Stimulated activated CD8-positive, alpha-beta memory T cell treated with anti-CD3 and anti-CD28 coated beads, Interleukin-7, amount 100 ng/mL, for 48 hours (primary cell): ENCODE measurements at places on chromosomes 3 and 15.

DNA sequence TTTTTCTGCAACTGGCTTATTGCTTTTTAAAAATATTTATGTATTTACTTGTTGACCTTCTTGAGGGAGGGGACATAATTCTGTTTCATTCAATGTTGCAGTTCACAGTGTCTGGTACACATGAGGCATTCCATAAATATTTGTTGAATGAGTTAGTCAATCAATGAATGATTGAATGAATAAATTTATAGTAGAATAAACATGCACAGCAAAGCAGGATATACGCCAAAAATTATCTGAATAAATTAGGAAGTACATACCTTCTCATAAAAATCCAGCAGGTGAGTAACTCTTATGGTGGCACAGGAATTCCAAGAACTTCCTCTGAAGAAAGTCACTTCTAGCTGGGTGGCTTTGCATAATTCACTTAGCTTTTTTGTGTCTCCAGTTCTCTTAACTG, 469.4 kb upstream of the ATP11B start:
- no peak for DNase-seq

DNA sequence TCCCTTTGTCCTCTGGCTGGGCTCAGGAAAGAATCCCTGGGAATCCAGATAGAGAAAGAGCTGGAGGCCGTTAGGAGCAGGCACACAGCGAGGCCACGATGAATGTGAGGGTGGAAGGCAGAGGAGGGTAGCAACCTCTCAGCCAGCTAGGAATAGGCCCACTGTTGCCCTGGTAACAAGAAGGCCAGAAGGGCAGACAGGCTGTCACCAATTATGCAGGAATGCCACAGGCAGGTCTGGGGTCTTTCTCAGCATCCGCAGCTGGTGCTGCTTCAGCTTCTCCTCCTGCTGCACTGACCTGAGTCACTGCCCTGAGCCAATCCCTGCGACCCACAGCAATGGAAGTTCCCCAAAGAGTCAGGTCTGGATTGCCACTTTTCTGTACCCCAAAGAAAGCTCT, 62.8 kb upstream of the C3orf80 start:
- DNase-seq: no peak

DNA sequence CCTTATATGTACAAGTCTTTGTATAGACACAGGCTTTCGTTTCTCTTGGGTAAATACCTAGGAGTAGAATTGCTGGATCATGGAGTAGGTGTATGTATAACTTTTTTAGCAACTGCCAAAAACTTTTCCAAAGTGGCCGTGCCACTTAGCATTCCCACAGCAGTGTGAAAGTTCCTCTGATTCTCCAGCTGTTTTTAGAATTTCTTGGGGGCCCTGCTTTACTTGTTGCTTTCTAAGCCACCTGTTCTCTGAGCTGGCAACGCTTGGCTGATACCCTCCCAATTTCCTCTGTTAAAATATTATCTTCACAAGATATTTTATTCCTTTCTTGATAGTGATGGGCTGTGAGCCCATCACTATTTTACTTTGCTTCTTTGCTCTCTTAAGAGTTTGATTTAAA, 19.2 kb downstream of the LIMD1 start:
- DNase-seq: no peak

GRCh38 chr3:195714380-195715011, 6.3 kb upstream of the MUC20 start:
- DNase-seq: no peak

- DNase-seq: no peak
Observed at GRCh38 chr15:82851306-82851850, 42.0 kb downstream of the WHAMM start.

DNA sequence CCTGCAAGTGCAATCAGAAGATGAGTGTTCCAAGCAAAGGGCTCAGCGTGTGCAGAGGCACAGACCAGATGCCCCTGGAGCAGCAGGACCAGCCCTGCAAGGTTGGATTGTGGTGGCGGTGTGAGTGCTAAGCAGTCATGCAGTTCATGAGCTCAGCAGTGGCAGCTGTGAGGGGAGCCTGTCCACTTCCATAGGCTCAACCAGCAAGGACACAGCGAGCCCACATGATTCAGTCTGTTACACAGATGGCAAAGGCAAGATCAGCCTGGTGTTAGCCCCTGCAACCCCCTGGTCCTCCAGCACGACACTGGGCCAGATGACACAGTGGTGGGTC, 95.9 kb upstream of the PRR23E start:
- no peak for DNase-seq

GRCh38 chr3:71110385-71111222, 472.9 kb downstream of the FOXP1 start:
- no peak for DNase-seq

DNA sequence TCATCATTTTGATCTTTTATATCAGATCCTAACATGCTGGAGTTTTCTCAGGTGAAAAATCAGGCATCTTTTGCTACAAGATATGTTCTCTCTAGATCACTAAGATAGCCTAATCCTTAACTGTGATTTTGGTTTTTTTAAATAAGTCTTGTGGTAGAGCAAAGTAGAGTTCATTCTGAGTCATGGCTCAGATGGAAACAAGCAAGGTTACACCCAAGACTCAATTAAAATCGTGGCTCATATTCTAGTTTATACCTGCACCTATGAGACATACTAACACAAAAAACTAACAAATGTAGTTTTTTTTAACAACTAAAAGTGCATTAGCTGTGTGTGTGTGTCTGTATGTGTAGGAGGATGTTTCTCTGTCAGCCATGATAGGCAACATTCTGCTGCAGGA, 428.2 kb downstream of the NLGN1 start:
- no peak for DNase-seq

DNA sequence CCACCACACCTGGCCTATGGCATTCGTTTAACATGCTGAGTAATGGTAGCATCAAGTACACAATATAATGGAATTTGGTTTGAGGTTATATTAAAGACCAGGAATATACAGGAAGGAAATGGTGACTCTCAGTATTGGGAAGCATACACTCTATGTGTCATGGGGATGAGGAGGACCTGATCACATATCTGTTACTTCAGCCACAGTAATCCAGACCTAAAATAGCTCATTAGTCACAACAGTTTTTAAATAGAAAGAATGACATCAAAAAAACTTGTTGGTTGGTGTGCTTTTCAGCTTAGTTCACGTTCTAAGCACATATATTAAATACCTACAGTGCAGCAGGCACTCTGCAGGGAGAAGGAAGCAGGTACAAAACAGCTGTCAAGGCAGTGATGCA, 52.5 kb upstream of the ATP2C1 start:
- DNase-seq: no peak

DNA sequence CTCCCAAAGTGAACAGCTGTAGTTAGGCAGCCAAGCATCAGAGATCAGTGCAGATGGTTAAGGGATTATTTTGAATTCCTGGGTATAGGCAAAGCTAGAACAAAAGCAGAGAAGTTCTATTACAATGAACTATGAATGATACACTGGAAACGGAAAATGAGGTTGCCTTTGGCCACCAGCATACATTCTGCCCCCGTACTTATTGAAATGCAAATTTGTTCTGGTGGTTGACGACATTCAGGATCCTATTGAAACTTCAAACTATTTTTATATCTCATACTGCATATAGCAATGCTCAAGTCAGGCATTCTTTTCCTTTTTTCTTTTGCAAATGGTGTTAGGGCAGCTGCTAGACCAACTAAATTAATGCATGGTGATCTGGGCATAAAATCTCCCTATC, 61.7 kb downstream of the SLC12A1 start:
- no peak for DNase-seq

GRCh38 chr3:183434992-183435391, 6.6 kb upstream of the MCF2L2 start:
- no peak for DNase-seq

DNA sequence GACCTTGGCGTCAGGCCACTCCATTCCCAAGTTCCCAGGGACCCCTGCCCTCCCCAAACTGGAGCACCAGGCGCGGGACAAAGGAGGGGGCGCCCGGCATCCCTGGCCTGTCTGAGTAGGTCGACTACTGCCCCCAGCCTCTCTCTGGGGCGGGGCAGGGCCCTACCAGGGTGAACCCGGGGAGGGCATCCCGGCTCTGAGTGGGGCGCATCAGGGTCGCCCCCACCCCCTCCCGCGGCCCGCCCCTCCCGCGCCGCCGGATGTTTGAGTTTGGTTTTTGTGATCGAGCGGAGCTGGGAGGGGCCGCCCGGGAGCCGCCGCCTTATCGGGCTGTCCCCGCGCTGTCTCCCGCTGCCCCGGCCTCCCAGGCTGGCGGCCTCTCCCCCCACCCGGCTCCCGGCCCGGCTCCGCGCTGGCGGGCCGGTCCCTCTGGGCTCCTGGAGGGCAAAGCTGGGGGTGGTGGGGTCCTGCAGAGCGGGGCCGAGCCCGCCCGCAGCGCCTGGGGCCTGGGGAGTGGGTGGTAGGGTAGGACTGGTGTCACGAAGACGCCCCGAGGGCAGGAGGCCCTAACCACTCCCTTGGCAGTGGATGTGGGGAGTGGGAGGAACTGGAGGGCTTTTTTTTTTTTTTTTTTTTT, 47.2 kb upstream of the SMAD6 start:
- no peak for DNase-seq

DNA sequence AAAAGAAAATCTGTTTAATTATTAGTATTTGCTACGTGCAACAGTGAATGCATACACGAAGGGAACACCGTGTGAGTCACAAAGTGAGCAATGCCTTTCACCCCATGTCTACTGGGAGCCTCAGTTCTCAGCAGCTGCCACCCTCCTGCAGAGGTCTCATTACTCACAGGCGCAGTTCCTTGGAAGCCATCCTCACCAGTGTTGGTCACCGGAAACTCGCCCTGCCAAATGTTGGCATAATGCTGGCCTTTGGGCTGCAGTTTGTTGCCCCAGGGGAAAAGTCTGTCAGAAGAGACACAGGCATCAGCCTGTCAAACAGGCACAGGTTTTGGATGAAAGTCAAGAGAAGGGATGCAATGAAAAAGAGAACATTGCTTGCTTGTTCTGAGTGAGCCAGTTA, 50.1 kb downstream of the SUMF1 start:
- no peak for DNase-seq

- no peak for DNase-seq
Observed at GRCh38 chr3:54863786-54864185, 64.1 kb downstream of the LRTM1 start.

DNA sequence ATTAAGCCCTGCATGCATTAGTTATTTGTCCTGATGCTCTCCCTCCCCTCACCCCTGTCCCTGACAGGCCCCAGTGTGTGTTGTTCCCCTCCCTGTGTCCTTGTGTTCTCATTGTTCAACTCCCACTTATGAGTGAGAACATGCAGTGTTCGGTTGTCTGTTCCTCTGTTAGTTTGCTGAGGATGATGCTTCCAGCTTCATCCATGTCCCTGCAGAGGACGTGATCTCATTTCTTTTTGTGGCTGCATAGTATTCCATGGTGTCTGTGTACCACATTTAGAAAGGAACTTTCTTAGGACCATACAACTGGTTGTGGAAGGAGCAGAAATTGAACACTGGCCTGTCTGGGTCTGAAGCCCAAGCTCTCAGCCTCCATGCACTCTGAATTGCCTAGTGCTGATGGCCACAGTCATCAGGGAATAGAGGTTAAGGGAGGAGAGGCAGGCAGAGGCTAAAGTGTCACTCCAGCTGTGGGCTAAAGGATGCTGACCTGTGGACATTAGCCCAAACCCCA, 138.5 kb downstream of the FNDC3B start:
- DNase-seq: no peak

GRCh38 chr15:57541805-57542504, 49.7 kb upstream of the MYZAP start:
- no peak for DNase-seq

DNA sequence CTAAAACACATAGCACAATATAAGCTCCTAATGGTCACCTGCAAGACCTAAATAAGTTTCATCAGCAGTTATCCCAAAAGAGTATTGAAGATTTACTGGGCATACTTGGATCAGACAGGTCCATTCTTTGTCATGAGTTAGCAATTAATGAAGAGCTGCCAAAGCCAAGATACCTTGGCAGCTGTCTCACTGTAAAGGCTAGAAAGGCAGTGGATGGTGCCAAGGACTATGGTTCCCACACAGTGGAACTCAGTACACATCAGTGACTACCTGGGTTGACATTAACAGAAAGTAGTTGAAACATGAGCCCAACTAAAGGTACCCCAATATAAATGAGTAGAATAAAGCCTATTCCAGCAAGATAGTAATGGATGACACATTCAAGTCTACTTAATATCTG, 41.1 kb upstream of the TMCO5A start:
- DNase-seq: no peak

DNA sequence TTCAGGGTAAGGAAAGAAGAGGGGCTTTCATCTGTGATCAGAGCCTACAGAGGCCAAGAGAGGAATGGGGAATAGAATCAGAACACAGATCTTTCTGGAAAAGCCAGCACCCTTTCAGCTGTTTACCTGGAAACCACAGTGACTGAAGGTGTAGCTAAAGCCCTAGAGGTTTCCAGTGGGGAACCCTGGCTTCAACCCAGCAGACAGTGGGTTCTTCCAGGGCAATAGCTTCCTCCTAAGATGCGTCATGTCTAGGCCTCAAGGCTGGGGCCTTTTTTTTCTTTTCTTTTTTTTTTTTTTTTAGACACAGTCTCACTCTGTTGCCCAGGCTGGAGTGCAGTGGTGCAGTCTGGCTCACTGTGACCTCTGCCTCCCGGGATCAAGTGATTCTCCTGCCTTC, 3.1 kb upstream of the CPNE9 start:
- no peak for DNase-seq

DNA sequence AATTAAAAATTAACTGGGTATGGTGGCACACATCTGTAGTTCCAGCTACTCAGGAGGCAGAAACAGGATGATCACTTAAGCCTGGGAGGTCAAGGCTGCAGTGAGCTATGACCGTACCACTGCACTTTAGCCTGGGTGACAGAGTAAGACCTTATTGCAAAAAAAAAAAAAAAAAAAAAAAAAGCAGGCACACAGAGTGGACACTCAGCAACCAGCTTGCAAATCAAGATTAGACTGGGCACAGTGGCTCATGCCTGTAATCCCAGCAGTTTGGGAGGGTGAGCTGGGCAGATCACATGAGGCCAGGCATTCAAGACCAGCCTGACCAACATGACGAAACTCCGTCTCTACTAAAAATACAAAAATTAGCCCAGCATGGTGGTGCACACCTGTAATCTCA, 5.4 kb downstream of the CLN6 start:
- DNase-seq: no peak

GRCh38 chr3:9686050-9686550, 17.5 kb upstream of the CPNE9 start:
- DNase-seq: no peak

- no peak for DNase-seq
Observed at GRCh38 chr3:172009803-172010202, 29.6 kb upstream of the FNDC3B start.
